Activated CD4-positive, CD25-positive, alpha-beta regulatory T cell treated with anti-CD3 and anti-CD28 coated beads, Interleukin-2, amount 50 U/mL, for 72 hours (primary cell): ENCODE measurements at places on chromosomes 12 and 14.

- DNase-seq, result no peak
Observed at GRCh38 chr14:48598458-48598857, 923.1 kb upstream of the MDGA2 start.

DNA sequence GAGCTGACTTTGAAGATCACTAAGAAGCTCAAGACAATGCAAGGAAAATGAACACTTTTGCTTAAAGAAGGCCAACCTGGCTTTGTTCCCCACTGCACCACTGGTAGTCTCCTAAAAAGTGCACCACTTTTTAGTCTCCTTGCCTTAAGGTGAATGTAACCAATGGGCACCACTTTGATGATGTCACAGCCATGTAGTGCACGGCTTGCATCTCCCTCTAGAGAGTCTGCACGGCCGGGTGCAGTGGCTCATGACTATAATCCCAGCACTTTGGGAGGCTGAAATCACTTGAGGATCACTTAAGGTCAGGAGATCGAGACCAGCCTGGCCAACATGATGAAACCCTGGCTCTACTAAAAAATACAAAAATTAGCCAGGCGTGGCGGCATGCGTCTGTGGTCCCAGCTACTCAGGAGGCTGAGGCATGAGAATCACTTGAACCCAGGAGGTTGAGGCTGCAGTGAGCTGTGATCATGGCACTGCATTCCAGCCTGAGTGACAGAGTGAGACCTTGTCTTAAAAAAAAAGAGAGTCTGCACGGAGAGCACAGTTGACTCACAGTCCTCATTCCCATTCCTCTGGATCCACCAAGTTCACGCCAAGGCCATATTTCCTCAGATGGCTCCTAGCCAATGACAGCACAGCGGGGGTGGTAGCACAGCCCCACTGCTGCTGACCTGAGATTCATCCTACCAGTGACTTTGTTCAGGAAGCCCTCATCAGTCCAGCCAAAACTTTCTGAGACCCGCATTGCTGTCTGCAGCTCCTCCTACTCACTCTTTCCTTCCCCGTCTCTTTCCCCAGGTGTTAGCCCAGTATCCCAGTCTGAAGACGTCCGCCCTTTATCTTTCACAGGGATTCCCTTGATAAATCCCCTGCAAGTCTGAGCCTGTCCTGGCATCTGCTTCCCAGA lies 16.5 kb upstream of the IFT81 start:
- DNase-seq, result no peak

- DNase-seq, result no peak
Observed at GRCh38 chr14:81484120-81484519, 49.5 kb downstream of the SEL1L start.

DNA sequence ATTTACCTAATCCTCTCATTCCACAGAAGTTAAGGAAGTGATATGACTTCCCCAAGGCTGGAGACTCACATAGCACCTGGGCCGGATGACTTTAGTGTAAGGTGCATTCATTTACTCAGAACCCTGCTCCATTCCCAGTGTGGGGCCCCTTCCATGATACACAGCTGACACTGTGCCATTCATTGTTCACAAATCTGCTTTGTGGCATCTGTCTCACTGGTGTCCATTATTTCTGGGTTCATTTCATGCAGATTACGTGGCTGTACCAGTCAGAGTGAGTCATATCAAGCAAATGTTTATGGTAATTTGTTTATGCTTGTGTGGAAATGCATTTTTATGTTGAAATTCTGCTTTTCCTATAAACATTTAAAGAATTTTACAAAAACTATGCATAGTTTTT lies 5.2 kb downstream of the ANO4 start:
- DNase-seq, result no peak

DNA sequence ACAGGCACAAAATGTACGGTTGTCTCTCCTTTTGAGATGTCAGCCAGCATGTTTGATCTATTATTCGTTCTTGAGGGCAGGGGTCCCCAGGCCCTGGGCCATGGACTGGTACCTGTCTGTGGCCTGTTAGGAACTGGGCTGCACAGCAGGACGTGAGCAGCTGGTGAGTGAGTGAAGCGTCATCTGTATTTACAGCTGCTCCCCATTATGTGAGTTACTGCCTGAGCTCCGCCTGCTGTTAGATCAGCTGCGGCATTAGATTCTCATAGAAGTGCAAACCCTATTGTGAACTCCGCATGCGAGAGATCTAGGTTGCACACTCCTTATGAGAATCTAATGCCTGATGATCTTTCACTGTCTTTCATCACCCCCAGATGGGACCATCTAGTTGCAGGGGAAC lies 41.4 kb upstream of the SCN8A start:
- no peak for DNase-seq

DNA sequence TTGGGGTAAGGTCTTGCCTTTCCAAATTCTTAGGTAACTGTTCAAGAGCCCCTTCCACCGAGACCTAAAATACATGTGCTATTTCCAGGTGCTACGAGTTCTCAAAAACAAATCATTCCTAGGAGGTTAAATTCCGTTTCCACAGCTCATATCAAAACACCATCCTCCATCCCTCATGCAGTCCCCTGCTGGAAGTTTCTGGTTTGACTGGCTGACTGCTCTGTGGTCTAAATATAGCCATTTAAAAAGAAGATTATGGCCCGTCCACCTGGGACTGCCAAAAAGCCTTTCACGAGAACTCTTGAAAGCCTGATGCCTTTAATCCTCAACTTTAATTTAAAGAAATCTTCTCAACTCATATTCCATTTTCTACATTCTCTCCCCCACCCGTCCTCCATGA lies 201.5 kb upstream of the MYL2 start:
- DNase-seq, result no peak

GRCh38 chr12:7090222-7090998 lies 1.8 kb downstream of the C1R start:
- DNase-seq, result no peak

DNA sequence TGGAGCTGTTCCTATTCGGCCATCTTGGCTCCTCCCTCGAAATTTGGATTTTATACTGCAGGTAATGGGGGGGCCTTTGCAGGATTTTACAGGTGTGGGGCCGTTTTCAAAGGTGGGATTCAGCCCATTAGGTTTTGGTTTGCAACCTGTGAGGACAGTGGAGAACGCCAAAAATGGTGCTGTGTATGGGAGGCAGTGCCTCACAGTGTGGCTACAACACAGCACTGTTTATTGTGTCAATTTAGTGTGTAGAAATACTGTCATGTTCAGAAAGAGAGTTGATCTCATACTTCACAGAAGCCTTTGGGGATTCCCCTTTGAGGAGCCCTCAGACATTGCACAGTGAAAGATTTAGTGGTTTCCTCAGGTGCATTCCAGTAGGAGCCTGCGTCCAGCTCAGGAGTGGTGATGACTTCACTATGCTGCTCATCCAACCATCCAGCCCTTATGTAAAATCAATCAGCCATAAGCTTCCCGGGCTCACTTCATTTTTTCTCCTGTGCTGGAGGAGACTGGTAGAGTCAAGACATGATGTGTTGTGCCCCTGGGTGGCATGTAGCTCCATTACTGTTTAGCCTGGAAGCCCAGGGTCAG lies 92.7 kb upstream of the PRMT8 start:
- no peak for DNase-seq
